ENCODE measurements at places on chromosomes 13 and 19. TPM values are rescaled to one million over a fixed set of nuclear protein-coding genes. Genes with fewer than 3 reads are reported as not detected.

FAM187B gene
- not detected for total RNA-seq

SIGLEC8 gene
- not detected for total RNA-seq

MAP4K1 gene
- 0.37 TPM for total RNA-seq

DLEU7 gene
- total RNA-seq = under 0.01 TPM

KLK13 gene
- total RNA-seq = not detected

NRTN gene
- 0.14 TPM for total RNA-seq

PSPN gene
- total RNA-seq = 0.43 TPM

SMAD9 gene
- total RNA-seq = 7.4 TPM

APOE gene
- 7.7 TPM for total RNA-seq

SGCG gene
- 12.5 TPM for total RNA-seq

NDUFS7 gene
- 51.8 TPM for total RNA-seq

METTL21C gene
- total RNA-seq = not detected

ZNF793 gene
- 1.8 TPM for total RNA-seq

CD22 gene
- total RNA-seq = 0.14 TPM

DNMT1 gene
- 15.4 TPM for total RNA-seq

ZNF486 gene
- total RNA-seq = 3.7 TPM

CDC42EP5 gene
- total RNA-seq = 16.1 TPM

PDX1 gene
- not detected for total RNA-seq

URAD gene
- total RNA-seq = not detected

CALR3 gene
- not detected for total RNA-seq
